ENCODE measurements at places on chromosomes 4 and X.

DNA sequence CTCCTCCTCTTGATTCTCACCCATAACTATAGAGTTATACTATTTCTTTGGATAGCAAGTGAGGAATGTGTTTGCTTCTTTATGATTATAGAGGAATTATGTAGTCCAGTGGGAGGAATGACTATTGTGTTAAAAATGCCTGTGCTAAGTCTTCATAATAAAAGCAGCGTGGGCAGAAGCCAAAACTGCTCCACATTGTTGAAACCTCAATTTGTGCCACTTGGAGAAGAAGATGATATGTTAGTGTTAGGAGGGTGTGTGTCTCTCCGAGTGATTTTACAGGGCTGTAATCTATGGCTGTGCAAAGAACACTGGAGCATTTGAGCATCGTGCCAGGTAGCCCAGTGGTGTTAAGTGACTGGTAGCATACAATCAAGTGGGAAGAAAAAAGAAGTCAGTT, 74.3 kb downstream of the FRAS1 start:
- no peaks in the 10 kb centered on the region for H3K4me1 ChIP-seq
- H3K27me3 ChIP-seq, result no peaks in the 10 kb centered on the region
- no peak for DNase-seq
- H3K4me3 ChIP-seq, result no peak overlapping the region
- H3K27ac ChIP-seq, result no peak overlapping the region
- H3K36me3 ChIP-seq, result peaks cover 1% of the 10 kb centered on the region

DNA sequence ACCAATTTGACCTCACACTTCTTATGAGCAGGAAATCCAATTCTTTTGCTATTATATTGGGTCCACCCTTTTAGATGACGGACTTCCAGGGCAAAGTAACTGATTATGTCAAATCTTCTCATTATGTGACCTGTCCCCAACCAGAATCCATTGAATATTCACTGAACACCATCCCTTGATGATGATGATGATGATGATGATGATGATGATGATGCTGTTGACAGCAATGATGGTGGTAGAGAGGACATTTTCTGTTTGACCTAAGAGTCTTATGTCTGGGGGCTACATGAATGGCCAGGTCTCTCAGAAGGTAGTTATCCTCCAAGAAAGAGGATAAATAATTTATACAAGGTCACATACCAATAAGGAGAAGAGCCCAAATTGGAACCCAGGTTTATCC, 5.2 kb downstream of the TCEAL8 start:
- H3K4me1 ChIP-seq, result peaks cover 2% of the 10 kb centered on the region
- H3K36me3 ChIP-seq, result peaks cover 2% of the 10 kb centered on the region
- DNase-seq, result no peak
- no peak overlapping the region for H3K4me3 ChIP-seq

DNA sequence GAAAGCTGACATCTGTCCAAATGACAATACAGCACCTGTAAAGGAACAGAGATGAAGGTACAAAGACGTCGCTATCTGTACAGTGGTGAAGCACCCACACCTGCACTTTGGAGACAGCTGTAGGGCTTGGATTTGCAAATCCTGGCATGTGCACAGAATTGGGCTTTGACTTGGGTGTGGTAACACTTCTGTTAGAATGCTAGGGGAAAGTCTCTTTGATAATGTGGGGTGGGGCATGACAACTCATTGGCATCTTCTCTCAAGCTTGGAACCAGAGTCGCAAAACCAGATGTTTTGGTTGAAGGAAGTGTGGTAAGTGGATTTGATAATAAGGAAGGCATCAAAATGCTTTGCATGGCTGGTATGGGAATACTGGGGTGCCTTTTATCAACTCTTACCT, 55.5 kb downstream of the VCX3B start:
- no peak overlapping the region for H3K27ac ChIP-seq
- H3K27me3 ChIP-seq, result no peaks in the 10 kb centered on the region
- no peak overlapping the region for H3K4me3 ChIP-seq
- H3K4me1 ChIP-seq, result no peaks in the 10 kb centered on the region

GRCh38 chr4:153161226-153161963, 42.8 kb upstream of the TRIM2 start:
- peaks cover 2% of the 10 kb centered on the region for H3K27me3 ChIP-seq
- no peak overlapping the region for H3K27ac ChIP-seq
- no peak overlapping the region for H3K4me3 ChIP-seq
- peaks cover 2% of the 10 kb centered on the region for H3K4me1 ChIP-seq

- no peaks in the 10 kb centered on the region for H3K36me3 ChIP-seq
- DNase-seq, result peak; percentile 0
- no peak overlapping the region for H3K27ac ChIP-seq
These were observed 552 bp downstream of the SLC25A14 start for GRCh38 chrX:130340271-130340670.

GRCh38 chr4:187413564-187414358, 581.8 kb upstream of the ZFP42 start:
- H3K27me3 ChIP-seq, result no peaks in the 10 kb centered on the region
- no peak for DNase-seq
- H3K4me3 ChIP-seq, result no peak overlapping the region
- H3K4me1 ChIP-seq, result no peaks in the 10 kb centered on the region
- H3K36me3 ChIP-seq, result no peaks in the 10 kb centered on the region
- H3K27ac ChIP-seq, result no peak overlapping the region

All from neuronal stem cell (in vitro differentiated cells).